ENCODE measurements at places on chromosomes 3 and 15. TPM values are rescaled to one million over a fixed set of nuclear protein-coding genes. Genes with fewer than 3 reads are reported as not detected.

The CTXND1 gene
- not detected for total RNA-seq

The CFAP20DC gene
- total RNA-seq = 4.5 TPM

GRCh38 chr15:29270169-29270955, 740 bp upstream of the NSMCE3 start:
- peak overlapping the region; percentile 95 for H3K4me3 ChIP-seq
- H3K27me3 ChIP-seq = no peaks in the 10 kb centered on the region
- no peak overlapping the region for H3K27ac ChIP-seq

DNA sequence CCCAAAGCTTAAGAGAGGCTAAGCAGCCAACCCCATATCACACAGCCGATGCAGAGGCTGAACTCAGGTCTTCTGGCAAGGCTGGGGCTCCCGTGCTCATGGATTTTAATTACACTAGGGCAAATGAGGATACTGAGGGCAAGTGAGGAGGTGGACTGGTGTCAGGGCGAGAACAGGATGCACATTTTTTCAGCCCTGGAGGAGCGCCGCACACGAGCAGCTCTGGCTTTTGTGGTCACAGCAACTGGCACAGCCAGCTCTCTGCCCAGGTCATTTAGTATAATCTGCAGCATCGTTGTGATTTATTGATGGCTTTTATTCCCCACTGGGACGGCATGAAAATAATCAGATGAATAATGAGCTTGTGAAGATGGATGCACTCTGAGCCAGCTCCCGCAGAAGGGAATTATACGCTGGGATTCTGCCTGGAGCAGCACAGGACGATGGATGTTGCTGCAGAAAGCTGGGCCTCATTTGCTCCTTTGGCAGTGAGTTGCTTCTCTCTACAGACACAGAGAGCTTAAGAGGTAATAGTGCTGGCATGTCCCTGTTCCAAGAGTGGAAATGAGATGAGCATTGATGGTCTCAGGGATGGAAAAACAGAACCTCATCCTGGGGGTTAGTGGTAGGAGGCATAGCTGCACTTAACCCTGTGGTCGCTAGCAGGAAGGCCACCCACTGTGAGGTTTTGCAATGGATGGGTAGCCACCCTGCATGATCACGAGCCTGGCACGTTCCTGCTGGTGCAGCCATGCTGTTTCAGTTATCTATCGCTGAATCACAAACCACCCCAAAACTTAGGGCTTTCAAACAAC, 135.4 kb downstream of the UACA start:
- no peaks in the 10 kb centered on the region for H3K27me3 ChIP-seq
- H3K4me1 ChIP-seq = peaks cover 21% of the 10 kb centered on the region
- no peak overlapping the region for H3K27ac ChIP-seq
- H3K4me3 ChIP-seq = no peak overlapping the region

- no peak overlapping the region for H3K27ac ChIP-seq
- DNase-seq = peak; percentile 45
- H3K36me3 ChIP-seq = no peaks in the 10 kb centered on the region
Measured at GRCh38 chr15:92418864-92419263, 25.2 kb downstream of the ST8SIA2 start.

DNA sequence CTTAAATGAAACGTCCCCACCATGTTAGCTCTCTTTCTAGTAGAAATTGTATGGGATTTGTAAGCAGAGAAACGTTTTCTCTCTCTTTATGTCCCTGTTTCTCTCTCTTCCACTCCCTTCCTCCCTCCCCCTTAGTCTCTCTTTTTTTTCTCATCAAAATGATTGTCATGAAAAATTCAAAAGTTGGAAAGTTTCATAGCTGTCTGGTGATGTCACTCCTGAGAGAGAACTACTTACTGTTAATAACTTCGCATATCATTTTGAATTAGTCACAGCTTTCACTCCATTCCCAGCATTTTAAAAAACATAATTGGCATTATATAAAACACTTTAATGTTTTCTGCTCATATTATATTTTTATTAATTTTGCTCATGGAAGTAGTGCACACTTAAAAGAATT, 331.1 kb downstream of the C3orf38 start:
- no peak overlapping the region for H3K27ac ChIP-seq
- no peaks in the 10 kb centered on the region for H3K36me3 ChIP-seq
- H3K4me1 ChIP-seq = no peaks in the 10 kb centered on the region
- no peaks in the 10 kb centered on the region for H3K27me3 ChIP-seq

DNA sequence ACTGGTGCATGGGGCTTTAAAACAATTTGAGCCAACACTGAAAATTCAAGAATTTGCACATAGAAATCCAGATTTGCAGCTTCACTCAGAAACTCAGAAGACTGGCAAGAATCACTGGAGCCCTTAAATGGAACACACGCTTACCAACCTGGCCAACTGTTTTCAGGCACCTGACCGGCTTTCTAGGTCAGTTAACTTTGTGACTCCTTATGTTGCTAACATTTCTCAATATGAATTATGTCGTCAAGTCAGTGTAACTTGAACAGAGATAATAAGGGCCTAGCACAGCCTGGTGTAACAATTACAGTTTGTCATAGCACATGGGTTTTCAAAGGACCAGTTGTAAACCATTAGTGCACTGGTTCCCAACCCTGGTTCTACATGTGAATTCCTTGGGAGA, 6.8 kb downstream of the CERS3 start:
- DNase-seq = no peak
- no peaks in the 10 kb centered on the region for H3K36me3 ChIP-seq
- no peaks in the 10 kb centered on the region for H3K27me3 ChIP-seq

DNA sequence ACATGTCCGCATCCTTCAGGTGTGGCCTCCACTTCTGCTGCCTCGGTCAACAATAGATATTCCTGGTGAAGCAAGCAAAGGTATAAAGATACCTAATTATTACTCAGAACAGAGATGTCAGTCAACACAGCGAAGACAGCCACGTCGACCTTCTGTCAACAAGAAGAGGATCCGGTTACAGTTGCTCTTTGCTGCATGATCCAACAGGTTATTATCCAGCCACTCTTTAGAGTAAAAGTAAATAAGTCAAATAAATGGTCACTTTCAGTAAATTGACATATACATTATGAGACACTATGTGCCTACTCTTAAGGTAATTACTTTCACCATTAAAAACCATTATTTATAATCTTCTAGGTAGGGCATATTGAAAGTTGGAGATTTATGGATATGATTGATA, 356.8 kb upstream of the ATP11B start:
- H3K27ac ChIP-seq = no peak overlapping the region
- H3K36me3 ChIP-seq = no peaks in the 10 kb centered on the region
- H3K4me1 ChIP-seq = no peaks in the 10 kb centered on the region
- DNase-seq = no peak
- no peaks in the 10 kb centered on the region for H3K27me3 ChIP-seq
- no peak overlapping the region for H3K4me3 ChIP-seq

- DNase-seq = peak; percentile 29
- peaks cover 3% of the 10 kb centered on the region for H3K4me1 ChIP-seq
Measured at GRCh38 chr3:126133606-126134005, 46.8 kb downstream of the ALDH1L1 start.

GRCh38 chr3:38131621-38132369, 5.1 kb downstream of the ACAA1 start:
- peak; percentile 73 for DNase-seq
- peaks cover 45% of the 10 kb centered on the region for H3K36me3 ChIP-seq
- no peak overlapping the region for H3K4me3 ChIP-seq
- H3K27ac ChIP-seq = no peak overlapping the region

DNA sequence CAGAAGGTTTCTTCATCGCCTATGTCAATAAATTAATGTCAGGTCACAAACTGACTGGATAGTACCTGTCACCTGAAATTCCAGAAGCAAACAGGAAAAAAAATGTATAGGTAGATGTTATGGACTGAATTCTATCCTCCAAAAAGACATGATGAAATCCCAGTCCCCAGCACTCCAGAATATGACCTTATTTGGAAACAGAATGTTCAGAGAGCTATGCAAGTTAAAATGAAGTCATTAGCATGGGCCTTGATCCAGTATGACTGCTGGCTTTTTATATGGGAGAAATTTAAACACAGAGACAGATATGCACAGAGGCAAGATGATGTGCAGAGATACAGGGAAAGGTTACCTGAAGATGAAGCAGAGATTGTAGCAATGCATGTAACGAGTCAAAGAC, 953.4 kb downstream of the ZPLD1 start:
- no peaks in the 10 kb centered on the region for H3K36me3 ChIP-seq
- no peak for DNase-seq
- no peaks in the 10 kb centered on the region for H3K27me3 ChIP-seq

- H3K4me3 ChIP-seq = no peak overlapping the region
- no peak for DNase-seq
- no peaks in the 10 kb centered on the region for H3K4me1 ChIP-seq
- H3K27me3 ChIP-seq = no peaks in the 10 kb centered on the region
- H3K27ac ChIP-seq = no peak overlapping the region
Measured at GRCh38 chr3:38907426-38907825, 91.4 kb upstream of the SCN10A start.

Measured in H9 (cell line).